ENCODE measurements at places on chromosomes 13 and 19. TPM values are rescaled to one million over a fixed set of nuclear protein-coding genes. Genes with fewer than 3 reads are reported as not detected.
A peak's percentile ranks its signal among the peaks of the same experiment; 100 is the strongest.

DNA sequence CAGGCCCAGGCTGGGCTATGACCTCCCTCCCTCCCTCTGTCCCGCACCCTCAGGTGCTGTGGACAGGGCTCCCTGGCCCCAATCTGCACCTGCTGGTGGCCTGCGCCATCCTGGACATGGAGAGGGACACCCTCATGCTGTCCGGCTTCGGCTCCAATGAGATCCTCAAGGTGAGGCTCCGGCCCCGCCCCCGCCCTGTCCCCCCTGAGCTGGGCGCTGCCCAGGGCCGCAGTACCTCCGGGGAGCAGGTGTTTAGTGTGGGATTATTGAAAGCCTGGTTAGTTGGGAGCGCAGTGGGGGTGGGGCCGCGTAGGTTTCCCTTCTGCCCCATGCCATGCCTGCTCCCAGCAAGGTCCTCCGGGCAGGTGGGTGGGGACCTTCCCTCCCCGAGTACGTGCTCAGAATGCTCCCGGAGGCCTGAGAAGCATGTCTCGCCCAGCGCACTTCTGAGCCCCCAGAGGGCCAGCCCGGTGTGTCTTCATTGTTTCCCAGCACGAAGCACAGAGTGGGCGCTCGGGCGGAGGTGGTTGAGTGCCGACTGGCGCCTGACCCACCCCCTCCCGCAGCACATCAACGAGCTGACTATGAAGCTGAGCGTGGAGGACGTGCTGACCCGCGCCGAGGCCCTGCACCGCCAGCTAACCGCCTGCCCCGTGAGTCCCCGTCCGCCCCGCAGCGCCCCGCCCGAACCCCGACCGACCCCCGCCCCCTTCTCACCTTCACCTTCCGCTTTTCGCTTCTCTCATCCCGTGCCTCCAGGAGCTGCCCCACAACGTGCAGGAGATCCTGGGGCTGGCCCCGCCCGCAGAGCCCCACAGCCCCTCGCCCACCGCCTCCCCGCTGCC lies 8.8 kb downstream of the IL4I1 start:
- DNase-seq = no peak

GRCh38 chr19:56153507-56153906 lies 12.4 kb downstream of the ZNF444 start:
- DNase-seq = peak; percentile 70

DNA sequence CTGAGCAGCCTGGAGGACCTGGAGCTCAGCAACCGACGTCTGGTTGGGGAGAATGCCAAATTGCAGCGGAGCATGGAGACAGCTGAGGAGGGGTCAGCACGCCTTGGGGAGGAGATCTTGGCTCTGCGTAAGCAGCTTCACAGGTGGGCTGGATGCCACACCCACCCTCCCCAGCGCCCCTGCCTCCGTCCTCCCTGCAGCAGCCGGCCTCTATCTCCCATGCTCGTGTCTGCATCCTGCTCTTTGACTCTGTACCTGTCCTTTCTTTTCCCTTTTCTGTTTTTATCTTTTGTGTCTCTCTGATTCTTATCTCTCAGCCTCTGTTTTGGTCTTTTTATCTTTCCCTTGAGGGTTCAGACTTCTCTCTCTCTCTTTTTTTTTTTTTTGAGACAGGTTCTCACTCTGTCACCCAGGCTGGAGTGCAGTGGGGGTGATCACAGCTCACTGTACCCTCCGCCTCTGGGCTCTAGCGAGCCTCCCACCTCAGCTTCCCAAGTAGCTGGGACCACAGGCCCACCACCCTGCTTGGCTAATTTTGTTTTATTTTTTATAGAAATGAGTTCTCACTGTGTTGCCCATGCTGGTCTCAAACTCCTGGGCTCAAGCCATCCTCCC lies 10.1 kb downstream of the KASH5 start:
- no peak for DNase-seq

The GPR12 gene
- not detected for polyA plus RNA-seq

- DNase-seq = no peak
These were observed 11.7 kb upstream of the PROZ start for GRCh38 chr13:113146750-113147149.

The PEX11G gene
- 20.8 TPM for polyA plus RNA-seq

The PRODH2 gene
- 409 TPM for polyA plus RNA-seq

- no peak for DNase-seq
These were observed 27.0 kb downstream of the NFIX start for GRCh38 chr19:13022111-13022858.

The SERP2 gene
- polyA plus RNA-seq = 11.0 TPM

DNA sequence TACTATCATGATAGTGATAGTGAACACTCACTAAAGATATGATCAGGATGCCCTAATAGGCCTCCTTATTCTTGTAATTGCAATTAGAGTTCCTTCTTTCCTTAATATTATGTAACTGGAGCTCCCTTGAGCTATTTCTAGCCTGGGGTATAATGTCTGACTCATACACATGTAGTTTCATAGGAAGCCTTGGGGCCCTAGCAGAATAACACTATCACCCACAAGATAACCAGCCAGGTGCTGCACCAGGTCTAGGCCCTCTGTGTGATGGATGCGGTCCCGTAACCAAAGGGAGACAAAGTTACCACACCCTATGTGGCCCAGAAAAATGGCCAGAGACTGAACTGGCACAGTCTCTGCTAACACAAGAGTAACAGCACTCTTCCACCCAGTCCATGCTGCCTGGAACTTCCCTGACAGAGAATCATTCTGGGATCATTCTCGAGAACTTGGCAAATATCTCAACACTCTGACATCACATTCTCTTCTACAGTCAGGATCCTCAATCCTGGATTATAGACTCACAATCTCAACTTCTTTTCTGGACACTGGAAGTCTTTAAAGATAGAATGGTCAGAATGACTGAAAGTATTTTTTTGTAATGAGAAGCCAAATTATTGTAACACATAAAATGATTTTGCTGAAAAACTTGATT lies 32.6 kb upstream of the IGFL4 start:
- no peak for DNase-seq

DNA sequence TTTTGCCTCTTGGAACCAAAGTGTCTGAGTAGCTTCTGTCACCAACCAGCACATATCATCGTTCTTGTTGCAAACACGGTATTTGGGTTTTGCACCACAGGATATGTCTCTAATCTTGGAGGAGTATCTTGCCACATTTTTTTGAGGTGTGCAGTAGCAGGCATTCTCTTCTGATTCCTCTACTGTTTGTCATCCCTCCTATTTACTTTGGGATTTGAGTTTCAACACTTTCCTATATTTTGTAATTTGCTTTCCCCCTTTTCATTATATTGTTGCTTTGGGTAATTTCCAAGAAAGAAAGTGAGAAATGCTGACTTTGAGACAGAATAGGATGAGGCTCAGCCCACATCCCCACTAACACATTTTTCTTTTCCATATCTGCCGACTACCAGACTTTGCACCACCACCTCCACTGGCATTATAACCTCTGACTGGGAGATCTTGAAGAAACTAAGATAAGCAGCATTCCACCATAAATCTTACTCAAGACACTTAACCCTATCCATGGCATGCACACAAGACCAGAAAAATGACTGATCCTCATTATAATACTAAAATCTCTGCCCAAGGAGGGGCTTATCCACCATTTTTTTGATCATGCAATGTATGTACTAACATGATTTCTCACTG lies 12.0 kb upstream of the DZIP1 start:
- DNase-seq = no peak

The TUBA3C gene
- polyA plus RNA-seq = not detected

DNA sequence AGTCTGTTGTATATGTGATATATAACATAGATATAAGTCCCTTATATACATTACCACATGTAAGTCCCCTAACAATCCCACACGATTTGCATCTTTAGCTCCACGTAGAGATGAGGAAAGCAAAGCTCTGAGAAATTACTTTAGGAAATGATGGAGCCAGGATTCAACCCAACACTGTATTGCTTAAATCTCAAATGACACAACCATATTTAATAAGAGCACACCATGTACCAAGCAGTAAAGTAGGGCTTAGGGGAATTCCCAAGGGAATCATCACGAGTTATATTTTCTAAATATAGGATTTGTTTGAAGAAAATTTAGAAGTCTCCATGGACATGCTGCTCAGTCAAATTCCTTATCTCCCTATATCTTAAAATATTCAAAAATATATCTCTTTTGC lies 61.3 kb upstream of the POMP start:
- no peak for DNase-seq

DNA sequence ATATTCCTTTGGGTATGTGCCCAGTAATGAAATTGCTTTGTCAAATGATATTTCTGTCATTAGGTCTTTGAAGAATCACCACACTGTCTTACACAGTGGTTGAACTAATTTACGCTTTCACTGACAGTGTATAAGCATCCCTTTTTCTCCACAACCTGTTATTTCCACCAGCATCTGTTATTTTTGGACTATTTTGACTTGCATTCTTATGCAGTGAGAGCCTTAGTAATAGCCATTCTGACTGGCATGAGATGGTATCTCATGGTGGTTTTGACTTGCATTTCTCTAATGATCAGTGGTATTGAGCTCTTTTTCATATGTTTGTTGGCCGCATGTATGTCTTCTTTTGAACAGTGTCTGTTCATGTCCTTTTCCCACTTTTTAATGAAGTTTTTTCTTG lies 92.0 kb upstream of the SPATA13 start:
- no peak for DNase-seq
